CD8-positive, alpha-beta memory T cell (primary cell): ENCODE measurements at places on chromosomes 11 and 22.
A peak's percentile ranks its signal among the peaks of the same experiment; 100 is the strongest.

GRCh38 chr11:23564370-23564769, 704.1 kb upstream of the CCDC179 start:
- no peaks in the 10 kb centered on the region for H3K4me1 ChIP-seq
- no peak for DNase-seq
- H3K4me3 ChIP-seq = no peak overlapping the region
- H3K36me3 ChIP-seq = no peaks in the 10 kb centered on the region

DNA sequence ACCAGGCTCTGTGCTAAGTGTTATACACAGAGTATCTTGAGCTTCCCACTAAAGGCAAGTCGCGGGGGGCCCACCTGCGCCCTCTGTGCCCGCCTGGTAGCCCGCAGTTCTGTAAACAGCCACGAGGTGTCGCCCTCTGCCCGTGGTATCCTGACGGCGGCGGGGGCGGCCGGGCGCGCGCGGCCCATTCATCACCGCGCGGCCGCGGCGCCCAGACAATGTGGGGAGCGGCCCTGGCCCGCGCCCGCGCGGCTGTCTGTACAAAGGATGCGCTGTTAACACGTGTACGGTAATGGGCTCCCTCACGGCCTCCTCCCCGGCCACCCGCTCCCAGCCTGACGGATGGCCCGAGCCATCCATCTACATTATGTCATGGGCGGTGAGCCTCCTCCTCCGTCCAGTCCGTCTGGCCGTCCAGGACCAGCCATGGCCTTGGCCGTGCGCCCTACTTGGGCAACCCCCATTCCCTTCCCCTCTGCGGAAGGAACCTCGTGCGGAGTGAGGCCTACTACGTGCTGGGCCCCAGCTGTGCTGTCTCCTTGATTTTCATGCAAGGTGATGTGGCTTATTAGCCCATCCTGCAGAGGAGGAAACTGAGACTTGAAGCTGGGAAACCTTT, 99.4 kb downstream of the MIAT start:
- peak; percentile 7 for DNase-seq
- no peaks in the 10 kb centered on the region for H3K27me3 ChIP-seq
- peaks cover 5% of the 10 kb centered on the region for H3K36me3 ChIP-seq
- H3K4me1 ChIP-seq = no peaks in the 10 kb centered on the region

- peaks cover 11% of the 10 kb centered on the region for H3K36me3 ChIP-seq
- H3K4me3 ChIP-seq = no peak overlapping the region
- peaks cover 37% of the 10 kb centered on the region for H3K4me1 ChIP-seq
- H3K27ac ChIP-seq = no peak overlapping the region
- DNase-seq = no peak
These were observed 40.5 kb downstream of the DUSP8 start for GRCh38 chr11:1531449-1532013.

GRCh38 chr11:66408488-66409214, 12.2 kb upstream of the NPAS4 start:
- H3K4me1 ChIP-seq = peaks cover 3% of the 10 kb centered on the region
- peak; percentile 92 for DNase-seq
- peak overlapping the region; percentile 61 for H3K4me3 ChIP-seq
- no peaks in the 10 kb centered on the region for H3K36me3 ChIP-seq
- H3K27ac ChIP-seq = no peak overlapping the region
- H3K27me3 ChIP-seq = peaks cover 9% of the 10 kb centered on the region

- H3K27me3 ChIP-seq = no peaks in the 10 kb centered on the region
- peak overlapping the region; percentile 95 for H3K27ac ChIP-seq
- peaks cover 39% of the 10 kb centered on the region for H3K4me1 ChIP-seq
- DNase-seq = no peak
These were observed 1.7 kb downstream of the FERMT3 start for GRCh38 chr11:64208086-64208795.

DNA sequence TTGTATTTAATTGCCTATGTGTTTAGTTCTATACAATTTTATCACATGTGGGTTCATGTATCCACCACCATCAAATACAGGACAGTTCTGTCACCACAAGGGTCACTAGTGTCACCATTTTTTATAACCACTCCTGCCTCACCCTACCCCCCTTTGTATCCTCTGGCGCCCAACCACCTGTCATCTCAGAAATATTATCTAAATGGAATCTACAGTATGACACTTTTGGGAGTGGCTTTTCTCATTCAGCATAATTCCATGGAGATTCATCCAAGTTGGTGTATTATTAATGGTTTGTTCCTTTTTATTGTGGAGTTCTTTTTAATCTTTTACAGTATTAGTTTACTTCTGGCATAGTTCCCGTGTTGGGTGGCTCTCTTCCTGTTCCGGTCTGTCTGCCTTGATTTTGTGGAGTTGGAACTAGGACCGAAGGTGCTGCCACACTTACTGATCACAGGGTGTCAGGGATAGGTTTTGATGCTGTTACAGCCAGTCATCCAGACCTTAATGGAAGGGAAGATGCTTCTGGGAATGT, 58.5 kb downstream of the TNRC6B start:
- no peak for DNase-seq
- H3K27me3 ChIP-seq = no peaks in the 10 kb centered on the region
- H3K27ac ChIP-seq = no peak overlapping the region
- peaks cover 7% of the 10 kb centered on the region for H3K36me3 ChIP-seq

DNA sequence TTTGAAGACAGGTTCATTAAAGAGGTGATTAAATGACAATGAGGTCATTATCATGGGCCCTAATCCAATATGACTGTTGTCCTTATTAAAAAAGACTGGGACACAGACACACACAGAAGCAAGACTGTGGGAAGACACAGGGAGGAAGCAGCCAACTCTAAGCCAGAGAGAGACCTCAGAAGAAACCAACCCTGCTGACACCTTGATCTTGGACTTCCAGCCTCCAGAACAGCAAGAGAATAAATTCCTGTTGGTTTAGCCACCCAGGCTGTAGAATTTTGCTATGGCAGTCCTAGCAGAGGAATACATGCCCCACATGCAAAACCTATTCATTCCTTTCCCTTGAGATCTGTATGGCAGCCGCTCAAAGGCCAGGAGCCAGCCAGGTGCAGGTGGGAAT, 35.6 kb upstream of the CACNG2 start:
- no peak overlapping the region for H3K4me3 ChIP-seq
- no peaks in the 10 kb centered on the region for H3K4me1 ChIP-seq
- no peaks in the 10 kb centered on the region for H3K36me3 ChIP-seq
- no peak for DNase-seq
- no peaks in the 10 kb centered on the region for H3K27me3 ChIP-seq

DNA sequence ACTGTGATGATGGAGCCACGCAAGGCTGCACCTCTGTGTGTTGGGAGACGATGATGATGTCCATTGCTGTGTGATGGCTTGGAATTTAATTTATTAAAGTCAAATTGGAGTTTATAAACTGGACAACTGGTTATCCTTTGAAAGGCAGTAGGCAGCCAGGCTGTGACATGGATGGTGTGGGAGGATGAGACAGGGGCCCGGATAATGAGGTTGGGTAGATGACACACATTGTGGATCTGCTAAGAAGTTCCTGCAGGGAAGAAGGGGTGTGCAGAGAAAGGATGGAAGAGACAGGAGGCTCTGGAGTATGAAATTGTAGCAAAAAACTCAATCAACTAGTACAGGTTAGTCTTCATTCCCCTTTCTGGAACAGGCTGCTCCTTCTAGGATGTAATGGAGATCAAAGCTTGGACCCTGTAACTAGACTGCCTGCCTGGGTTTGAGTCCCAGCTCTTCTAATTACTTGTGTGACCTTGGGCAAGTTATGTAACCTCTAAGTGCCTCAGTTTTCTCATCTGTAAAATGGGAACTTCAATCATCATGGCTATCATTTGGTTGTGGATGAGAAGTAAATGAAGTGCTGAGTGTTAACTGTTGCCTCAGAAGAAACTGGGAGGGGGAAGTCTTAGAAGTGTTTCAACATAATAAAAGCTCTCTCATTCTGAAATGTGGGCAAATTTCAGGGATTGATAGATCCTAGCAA, 4.2 kb upstream of the HINFP start:
- H3K4me3 ChIP-seq = no peak overlapping the region
- H3K4me1 ChIP-seq = peaks cover 42% of the 10 kb centered on the region
- peaks cover 16% of the 10 kb centered on the region for H3K36me3 ChIP-seq
- H3K27ac ChIP-seq = no peak overlapping the region

DNA sequence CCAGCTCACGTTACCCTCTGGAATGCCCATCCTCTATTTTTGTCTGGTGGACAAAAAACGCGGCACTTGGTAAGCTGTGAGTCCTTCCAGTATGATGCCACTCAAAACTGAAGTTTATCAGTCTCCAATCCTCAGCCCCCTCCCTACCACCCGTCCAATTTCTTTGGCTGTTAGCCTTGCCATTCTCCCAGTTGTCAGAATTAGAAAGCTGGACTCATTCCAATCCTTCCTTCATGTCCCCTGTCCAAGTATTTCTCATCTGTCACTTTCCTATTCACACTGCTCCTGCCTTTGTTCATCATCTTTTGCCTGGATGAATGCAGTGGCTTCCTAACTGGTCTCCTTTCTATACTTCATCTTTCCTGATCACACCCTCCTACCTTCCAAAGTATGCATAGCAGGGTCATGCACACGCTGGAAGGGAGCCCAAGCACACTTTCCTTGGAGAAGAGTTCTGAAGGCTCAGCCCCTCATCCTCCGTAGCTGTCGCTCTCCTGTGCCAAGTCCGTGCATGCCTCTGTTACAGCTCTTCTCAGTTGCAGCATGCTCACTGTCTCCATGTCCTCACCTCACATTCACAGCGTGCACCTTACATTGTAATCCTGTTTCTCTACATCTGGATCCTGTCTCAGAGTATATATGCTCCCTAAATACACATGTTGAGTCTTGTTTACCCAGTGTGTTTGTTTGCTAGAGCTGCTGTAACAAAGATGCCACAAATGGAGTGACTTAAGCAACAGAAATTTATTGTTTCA, 19.4 kb downstream of the APLP2 start:
- no peaks in the 10 kb centered on the region for H3K36me3 ChIP-seq
- H3K27me3 ChIP-seq = no peaks in the 10 kb centered on the region
- no peak overlapping the region for H3K27ac ChIP-seq
- H3K4me3 ChIP-seq = no peak overlapping the region

GRCh38 chr11:1608363-1608762, at the start of gene KRTAP5-3:
Gene KRTAP5-3 (minus strand): TSS chr11:1608463. CDS start chr11:1608385, 78 bp downstream.
- no peaks in the 10 kb centered on the region for H3K27me3 ChIP-seq
- H3K36me3 ChIP-seq = no peaks in the 10 kb centered on the region
- no peak for DNase-seq

DNA sequence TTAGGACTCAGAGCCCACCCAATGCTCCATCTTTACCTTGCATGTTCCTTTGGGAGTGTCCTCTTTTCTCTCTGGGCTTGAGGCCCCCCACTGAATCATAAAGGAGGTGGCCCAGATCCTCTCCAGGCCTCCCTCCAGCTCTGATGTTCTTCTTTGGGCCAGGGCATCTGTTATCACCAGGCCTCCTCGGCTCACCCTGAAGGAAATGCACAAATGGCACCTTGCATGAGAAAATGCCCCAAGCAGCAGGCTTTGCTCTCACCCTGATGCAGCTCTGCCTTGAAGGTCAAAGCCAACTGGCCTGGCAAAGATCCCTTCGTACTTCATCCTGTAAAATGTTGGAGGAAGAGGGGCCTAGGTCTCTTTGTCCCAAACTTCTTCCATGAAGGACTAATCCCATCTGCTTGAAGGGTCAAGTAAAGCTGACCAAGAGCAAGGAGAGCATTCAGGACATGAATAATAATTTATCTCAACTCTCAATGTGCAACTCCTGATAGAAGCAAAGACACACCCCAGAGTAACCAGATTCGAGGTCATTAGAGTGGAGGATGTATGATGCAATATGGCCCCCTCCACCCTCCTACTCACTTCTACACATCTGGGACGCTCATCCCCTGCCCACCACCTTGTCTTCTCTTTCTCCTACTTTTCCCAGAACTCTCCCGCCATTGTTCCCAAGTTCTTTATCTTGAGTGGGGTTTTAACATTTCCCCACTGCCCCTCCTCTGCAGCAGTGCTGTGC, 9.5 kb downstream of the APOL6 start:
- H3K27me3 ChIP-seq = no peaks in the 10 kb centered on the region
- no peak for DNase-seq
- no peak overlapping the region for H3K4me3 ChIP-seq
- no peak overlapping the region for H3K27ac ChIP-seq
- peaks cover 48% of the 10 kb centered on the region for H3K36me3 ChIP-seq
- peaks cover 64% of the 10 kb centered on the region for H3K4me1 ChIP-seq

DNA sequence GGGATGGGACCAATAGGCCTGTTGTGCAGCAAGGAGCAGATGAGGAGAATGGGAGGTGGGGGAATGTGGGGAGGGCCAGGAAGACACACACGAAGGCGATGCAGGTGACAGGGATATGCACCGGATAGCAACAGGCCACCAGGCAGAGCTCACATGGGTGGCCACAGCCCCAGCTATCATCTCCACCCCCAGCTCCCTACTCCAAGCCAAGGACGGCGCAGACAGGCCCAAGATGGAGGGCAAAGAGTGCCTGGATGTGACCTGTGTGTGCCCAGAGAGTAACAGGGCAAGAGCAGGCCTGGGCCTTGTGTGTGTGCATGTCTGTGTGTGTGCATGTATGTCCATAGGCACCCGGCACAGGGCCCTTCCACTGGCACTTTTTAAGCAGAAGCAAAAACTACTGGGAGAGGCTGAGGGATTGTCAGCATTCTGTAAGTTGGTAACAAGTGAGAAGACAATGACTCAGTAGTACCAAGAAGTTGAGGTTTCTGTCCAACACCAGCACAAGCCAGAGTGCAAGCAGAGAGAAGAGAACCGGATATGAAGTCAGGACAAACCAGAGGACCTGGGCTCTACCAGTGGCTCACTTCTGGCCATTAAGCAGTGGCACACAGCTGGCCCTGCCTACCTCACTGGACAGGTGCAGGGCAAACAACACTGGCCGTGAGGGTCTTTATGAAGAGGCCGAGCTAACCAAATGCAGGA, 36.4 kb downstream of the NRXN2 start:
- H3K4me3 ChIP-seq = no peak overlapping the region
- H3K27me3 ChIP-seq = peaks cover 5% of the 10 kb centered on the region
- DNase-seq = no peak
- no peak overlapping the region for H3K27ac ChIP-seq
- no peaks in the 10 kb centered on the region for H3K36me3 ChIP-seq

DNA sequence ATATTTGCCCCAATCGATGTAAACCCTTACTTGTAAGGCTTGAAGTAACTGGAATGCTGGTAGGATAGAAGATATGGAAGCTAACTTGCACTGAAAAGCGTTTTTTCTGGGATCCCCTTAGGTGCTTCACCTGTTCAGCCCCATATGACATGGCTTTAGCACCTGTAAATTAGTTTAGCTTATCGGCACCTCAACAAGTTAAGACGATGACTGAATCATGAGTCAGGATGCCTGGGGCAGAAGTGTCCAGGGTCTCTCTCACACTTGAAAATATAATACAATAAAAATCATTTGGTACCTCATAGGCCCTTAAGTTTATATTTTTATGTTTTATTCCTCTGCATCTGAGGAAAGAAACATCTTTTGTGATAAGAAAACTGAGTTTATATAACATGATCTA, 409.2 kb upstream of the LRRC4C start:
- H3K27ac ChIP-seq = no peak overlapping the region
- no peak overlapping the region for H3K4me3 ChIP-seq
- H3K36me3 ChIP-seq = no peaks in the 10 kb centered on the region
- no peak for DNase-seq
- H3K27me3 ChIP-seq = no peaks in the 10 kb centered on the region
- no peaks in the 10 kb centered on the region for H3K4me1 ChIP-seq
